IPS DF 6.9 (cell line): ENCODE measurements at places on chromosomes 12 and 14.

- no peak overlapping the region for H3K27ac ChIP-seq
- DNase-seq: no peak
- H3K27me3 ChIP-seq: no peaks in the 10 kb centered on the region
- no peak overlapping the region for H3K4me3 ChIP-seq
- H3K36me3 ChIP-seq: peaks cover 13% of the 10 kb centered on the region; the same call in 1 of the 2 replicates
- H3K4me1 ChIP-seq: no peaks in the 10 kb centered on the region; the same call in 1 of the 2 replicates
Measured at GRCh38 chr14:22614240-22614799, 16.2 kb downstream of the ABHD4 start.

DNA sequence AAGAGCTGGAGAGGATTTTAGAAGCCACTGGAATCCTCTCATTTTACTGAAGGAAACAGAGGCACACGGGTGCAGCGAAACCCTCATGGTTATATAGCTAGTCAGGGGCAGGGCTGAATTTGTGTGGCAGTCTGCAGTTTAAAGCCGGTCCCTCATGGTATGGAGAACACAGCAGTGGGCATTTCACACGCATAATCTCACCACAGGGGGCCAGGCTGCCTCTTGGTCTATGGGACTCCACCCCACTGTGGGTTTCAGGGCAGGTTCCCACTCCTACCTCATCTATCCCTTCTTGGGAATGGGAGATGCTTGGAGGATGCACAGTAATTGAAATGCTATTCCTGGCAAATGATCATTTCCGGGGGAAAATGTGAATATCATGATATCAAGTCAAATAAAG, 400.6 kb downstream of the RGS6 start:
- peaks cover 2% of the 10 kb centered on the region for H3K4me1 ChIP-seq
- no peak overlapping the region for H3K27ac ChIP-seq
- DNase-seq: no peak

GRCh38 chr12:49541911-49542505, 3.2 kb downstream of the KCNH3 start:
- DNase-seq: no peak
- no peaks in the 10 kb centered on the region for H3K36me3 ChIP-seq
- peaks cover 3% of the 10 kb centered on the region; the same call in 1 of the 2 replicates for H3K4me1 ChIP-seq
- no peak overlapping the region for H3K4me3 ChIP-seq
- peaks cover 67% of the 10 kb centered on the region for H3K27me3 ChIP-seq

DNA sequence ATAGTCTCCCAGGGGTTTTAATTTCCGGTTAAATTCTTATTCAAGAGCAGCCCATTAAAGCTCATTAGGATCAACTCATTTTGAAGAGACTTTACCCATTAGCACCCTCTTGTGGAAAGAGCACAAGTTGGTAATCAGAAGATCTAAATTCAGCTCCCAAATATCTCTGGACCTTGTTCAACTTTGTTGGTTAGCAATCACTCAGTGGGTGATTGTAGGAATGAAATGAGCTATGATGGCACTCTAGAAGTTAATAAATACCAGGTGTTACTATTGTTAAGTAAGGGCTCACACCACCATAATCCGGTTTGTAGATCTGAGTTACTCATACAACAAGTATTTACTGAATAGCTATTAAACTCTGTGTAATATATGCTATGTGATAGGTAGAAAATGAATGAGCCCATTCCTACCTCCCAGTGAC, 42.9 kb downstream of the TRIP11 start:
- no peak overlapping the region for H3K27ac ChIP-seq
- no peak overlapping the region for H3K4me3 ChIP-seq
- no peaks in the 10 kb centered on the region for H3K36me3 ChIP-seq
- no peaks in the 10 kb centered on the region for H3K4me1 ChIP-seq
- DNase-seq: peak; percentile 11

DNA sequence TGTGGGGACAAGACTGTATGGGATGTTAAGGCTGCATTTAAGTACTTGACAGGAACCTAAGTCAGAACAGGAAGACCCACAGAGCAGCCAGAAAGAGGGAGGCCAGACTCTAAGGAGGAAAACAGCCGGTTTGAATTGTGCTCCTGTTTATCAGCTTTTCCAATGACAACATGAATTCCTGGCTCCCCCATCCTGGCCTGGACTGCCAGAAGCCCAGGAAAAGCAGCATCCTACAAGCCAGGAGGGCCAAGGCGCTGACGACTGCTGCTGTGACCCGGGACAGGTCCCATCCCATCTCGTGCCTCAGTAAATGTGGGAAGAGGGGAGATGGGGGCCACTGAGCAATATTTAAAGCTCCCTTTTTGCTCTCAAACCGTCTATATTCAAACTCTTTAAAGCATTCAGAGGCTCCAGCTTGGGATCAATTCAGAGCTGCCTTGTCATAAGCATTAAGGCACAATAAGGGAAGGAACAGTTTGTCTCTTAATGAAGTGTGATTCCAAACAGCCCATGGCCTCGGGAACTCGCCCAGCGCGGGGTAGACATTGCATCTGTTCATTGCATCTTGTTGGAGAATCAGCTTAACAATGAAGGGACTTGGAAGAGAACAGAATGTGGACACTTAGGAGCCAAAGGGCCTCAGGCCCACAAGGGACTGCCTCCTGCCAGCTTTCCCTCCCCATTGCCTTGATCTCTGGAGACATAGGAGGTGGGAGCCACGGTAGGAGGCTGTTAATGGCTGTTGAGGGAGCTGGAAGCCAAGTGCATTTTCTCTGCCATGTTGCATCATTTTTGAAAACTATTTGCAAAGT, 49.6 kb downstream of the CMKLR1 start:
- H3K4me3 ChIP-seq: no peak overlapping the region
- H3K4me1 ChIP-seq: no peaks in the 10 kb centered on the region
- no peak for DNase-seq
- H3K27ac ChIP-seq: no peak overlapping the region
- no peaks in the 10 kb centered on the region for H3K27me3 ChIP-seq
- no peaks in the 10 kb centered on the region for H3K36me3 ChIP-seq

GRCh38 chr12:127360580-127360979, 906.4 kb upstream of the TMEM132C start:
- no peak overlapping the region for H3K4me3 ChIP-seq
- no peak overlapping the region for H3K27ac ChIP-seq
- DNase-seq: no peak
- no peaks in the 10 kb centered on the region for H3K36me3 ChIP-seq
- H3K4me1 ChIP-seq: no peaks in the 10 kb centered on the region

- no peaks in the 10 kb centered on the region for H3K27me3 ChIP-seq
- H3K4me3 ChIP-seq: no peak overlapping the region
- H3K27ac ChIP-seq: no peak overlapping the region
- H3K36me3 ChIP-seq: no peaks in the 10 kb centered on the region
- no peak for DNase-seq
Measured at GRCh38 chr12:41120211-41120610, 67.9 kb upstream of the PDZRN4 start.

- no peaks in the 10 kb centered on the region for H3K36me3 ChIP-seq
- no peak overlapping the region for H3K4me3 ChIP-seq
- H3K27me3 ChIP-seq: no peaks in the 10 kb centered on the region
Measured at GRCh38 chr14:70094631-70095030, 94.1 kb downstream of the SLC8A3 start.
